ENCODE measurements at places on chromosomes 6 and 20.

DNA sequence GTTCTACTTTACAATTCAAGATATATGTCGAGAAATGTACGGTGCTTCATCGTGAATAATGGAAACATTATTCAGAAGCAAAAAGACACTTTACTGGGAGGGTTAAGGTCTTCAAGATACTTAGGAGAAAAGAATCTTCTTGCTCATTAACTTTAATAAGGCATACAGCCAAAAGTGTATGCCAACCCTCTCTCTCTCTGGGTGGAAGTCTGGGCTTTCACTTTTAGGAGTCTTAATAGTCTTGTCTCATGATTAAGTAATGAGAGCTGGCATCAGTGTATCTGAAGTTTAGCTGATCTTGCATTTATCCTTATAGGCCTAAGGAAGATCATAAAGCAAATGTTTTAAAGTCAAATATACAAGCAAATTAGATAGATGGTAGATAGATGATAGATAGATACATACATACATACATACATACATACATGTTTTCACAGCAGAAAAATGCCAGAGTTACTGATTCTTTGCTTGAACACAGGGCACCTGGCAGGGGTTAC lies 21.5 kb downstream of the OLIG3 start:
- DNase-seq: no peak

DNA sequence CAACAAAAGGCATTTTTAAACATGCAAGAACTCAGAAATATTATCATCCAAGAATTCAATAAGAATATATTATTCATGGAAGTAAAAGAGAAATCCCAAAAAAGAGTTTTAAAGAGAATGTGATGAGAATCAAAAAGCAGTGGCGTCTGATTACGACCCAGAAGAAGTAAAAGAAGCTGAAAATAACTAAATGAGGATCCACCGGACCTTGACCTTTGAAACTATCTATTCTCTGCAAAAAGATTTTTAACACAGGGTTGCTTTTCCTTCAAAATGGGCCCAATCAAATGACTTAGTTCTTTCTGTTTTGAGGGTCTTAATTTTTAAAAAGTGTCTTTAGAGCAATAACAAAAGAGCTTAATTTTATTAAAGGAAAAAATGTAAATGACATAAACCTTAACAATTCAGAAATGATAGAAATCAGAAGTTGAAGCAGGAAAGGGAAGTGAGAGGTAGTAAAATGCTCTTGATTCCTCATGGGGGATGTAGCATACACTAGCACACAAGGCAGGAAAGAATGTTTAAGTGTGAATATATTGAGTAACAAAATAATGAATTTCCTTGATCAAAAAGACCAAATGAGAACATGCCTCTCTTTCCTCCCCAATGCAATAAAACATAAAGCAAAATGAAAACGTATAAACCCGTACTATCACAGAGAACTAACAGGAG lies 223.1 kb upstream of the PRDM1 start:
- DNase-seq: no peak

DNA sequence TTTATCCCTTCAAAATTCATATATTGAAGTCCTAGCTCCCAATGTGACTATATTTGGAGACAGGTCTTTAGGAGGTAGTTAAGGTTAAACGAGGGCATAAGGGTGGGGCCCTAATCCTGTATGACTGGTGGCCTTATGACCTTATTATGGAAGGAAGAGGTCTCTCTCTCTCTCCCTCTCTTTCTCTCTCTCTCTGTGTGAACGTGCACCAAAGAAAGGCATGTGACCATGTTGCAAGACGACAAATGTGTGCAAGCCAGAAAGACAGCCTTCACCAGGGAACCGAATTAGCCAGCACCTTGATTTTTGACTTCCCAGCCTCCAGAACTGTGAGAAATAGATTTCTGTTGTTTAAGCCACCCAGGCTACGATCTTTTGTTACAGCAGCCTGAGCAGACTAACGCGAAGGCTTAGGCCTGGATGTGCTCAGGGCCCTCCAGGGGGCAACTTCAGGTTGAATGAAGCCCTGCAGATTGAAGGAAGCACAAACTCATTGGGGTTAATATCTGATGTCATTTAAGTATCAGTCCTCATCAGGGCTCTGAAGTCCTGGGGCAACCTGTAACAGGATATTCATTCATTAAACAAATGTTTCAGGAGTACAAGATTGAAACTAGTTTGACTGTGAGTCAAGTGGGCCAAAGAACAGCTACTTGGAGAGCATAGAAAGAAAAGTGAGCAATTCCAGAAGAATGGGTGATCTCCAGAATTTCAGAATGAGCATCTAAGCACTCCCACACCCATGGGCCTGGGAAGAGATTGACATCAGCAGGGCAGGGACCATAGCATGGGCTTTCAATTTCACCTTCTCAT lies 157.4 kb upstream of the TNFAIP3 start:
- DNase-seq: no peak

- DNase-seq: no peak
These were observed 185.5 kb upstream of the SNX9 start for GRCh38 chr6:157637516-157637915.

GRCh38 chr20:36881888-36882287 lies 6.0 kb downstream of the TLDC2 start:
- no peak for DNase-seq

- no peak for DNase-seq
These were observed 15.2 kb downstream of the HNF4A start for GRCh38 chr20:44370639-44371218.

DNA sequence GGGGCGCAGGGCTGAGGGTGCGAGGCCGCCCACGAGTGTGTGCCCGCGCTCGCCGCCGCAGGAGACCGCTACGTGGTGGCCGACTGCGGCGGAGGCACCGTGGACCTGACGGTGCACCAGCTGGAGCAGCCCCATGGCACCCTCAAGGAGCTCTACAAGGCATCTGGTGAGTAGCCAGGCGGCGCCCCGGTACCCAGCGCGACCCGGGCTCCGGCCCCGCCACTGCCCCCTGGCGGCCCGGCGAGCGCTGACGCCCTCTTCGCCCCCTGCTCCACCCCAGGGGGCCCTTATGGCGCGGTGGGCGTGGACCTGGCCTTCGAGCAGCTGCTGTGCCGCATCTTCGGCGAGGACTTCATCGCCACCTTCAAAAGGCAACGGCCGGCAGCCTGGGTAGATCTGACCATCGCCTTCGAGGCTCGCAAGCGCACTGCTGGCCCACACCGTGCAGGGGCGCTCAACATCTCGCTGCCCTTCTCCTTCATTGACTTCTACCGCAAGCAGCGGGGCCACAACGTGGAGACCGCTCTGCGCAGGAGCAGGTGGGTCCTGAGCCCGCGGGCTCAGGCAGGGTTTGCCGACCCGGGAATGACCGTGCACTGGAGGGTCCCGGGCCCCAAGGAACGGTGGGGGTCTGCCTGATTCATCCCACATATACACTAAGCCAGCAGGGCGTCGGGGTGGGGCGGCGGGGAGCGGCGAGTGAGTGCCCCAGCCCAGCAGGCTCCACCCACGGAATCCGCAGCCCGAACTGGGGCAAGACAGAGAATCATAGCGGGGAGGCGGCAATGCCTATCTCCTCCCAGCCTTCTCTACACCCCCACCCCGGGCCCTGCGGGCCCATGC lies 17.4 kb downstream of the HSPA12B start:
- DNase-seq: no peak

GRCh38 chr6:14807130-14807529 lies 438.7 kb upstream of the JARID2 start:
- DNase-seq: no peak

DNA sequence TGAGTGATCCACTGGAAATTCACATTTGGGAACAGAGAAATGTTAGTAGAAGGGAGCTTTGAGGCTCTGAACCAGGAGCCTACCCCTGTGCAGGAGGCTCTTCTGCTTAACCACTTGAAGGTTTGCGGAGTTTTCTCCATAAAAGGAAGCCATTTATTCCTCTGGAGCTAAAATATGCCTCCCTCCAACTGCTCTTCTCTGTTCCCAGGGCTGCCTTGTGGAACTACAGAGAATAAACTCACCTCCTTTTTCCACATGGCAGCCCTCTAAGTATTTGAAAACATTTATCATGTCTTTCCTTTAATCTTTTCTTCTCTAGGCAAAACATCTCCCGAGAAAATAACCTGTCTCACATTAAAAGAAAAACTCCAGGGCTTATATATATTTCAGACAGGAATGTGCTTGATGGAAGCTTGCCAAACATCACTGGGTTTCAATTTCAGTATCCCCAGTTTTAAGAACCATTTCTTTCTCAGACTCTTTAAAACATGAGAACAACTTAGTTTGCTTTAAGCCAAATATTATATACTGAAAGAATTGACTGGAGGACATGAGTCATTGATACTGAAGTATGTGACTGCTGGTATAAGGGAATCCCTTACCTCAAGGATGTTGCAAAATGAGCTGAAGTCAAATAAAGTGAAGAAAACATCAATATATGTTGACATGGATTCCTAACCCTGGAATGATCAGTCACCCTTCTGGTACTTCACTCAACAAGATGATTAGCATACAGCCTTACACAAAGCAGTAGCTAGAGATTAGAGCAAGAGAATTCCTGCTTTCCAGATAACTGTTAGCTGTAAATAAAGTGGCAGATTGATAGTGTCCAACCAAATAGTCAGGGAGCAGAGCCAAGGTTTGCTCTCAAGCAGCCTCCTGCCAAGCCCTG lies 74.0 kb downstream of the ZBTB2 start:
- no peak for DNase-seq

All from NCI-H1417 (cell line).